ENCODE measurements at places on chromosomes 2 and 18.

- no peak for DNase-seq
These were observed 94.1 kb downstream of the KLHL29 start for GRCh38 chr2:23478933-23479683.

- DNase-seq: no peak
These were observed 77.0 kb upstream of the TACR1 start for GRCh38 chr2:75276093-75277029.

DNA sequence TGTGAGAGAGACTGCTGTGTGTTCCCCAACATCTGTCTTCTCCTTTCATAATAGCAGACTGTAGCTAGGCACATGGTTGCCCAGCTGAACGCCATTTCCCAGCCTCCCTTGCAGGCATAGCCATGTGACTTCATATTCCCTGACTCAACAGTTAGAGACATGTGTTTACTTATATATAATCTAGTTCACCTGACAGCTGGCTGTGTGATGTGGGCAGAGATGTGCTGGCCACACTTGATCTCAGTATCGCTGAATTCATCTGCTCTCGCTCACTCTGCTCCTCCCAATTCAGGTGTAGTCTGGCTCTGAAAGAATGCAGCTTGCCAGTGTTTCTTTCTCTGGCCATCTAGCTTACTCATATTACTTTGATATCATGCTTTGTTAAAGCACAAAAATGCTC is 52.3 kb upstream of the SEC11C start:
- DNase-seq: no peak

- no peak for DNase-seq
These were observed at the start of gene MPP4 for GRCh38 chr2:201698588-201699226. Gene MPP4, minus strand, starts transcription at chr2:201698644. Its CDS starts 4,690 bp downstream, at chr2:201693954.

- DNase-seq: peak; percentile 35
These were observed 13.4 kb downstream of the ITGA6 start for GRCh38 chr2:172440795-172441194.

- DNase-seq: no peak
These were observed 999.1 kb downstream of the TSN start for GRCh38 chr2:122754561-122754960.

Data from CD4-positive, alpha-beta T cell treated with Interferon alpha-2 for 1 hour (primary cell).